ENCODE measurements at places on chromosomes 11 and 22.
A peak's percentile ranks its signal among the peaks of the same experiment; 100 is the strongest.

- peak; percentile 66 for DNase-seq
Observed at GRCh38 chr11:12717851-12718291, 43.6 kb downstream of the TEAD1 start.

DNA sequence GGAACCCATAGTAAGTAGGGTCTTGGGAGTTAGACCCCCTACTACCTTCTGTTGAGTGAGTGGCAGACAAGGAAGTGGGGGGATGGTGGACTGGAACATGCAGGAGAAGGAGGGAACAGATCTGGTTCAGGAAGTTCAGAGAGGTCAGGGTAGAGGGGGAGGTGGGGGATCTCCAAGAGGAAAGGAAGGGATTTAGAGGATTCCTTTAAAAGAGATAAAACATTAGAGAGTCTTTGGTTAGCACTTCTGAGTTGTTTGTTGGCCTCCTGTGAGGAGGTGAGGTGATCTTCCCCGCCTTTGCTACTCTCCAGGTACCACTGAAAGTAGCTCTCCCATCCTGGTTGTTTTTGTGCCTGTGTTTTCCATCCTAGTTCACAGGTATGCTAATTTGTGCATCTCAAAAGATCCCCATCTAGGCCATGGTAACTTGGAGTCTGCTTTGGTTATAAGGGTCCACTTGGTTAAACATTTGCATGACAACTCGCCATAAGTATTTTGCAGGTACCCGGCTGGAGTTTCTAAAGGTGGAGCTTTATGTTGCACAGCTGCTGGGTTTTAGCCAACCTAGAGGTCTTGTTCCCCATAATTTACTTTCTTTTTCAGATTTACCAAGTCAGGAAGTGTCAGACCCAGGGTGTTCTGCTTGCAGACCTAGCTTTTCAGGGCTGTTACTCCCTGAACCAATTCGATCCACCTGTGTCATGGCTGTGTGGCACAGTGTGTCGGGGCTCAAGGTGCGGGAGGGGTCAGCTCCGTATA, 79.3 kb upstream of the SORL1 start:
- DNase-seq: no peak

DNA sequence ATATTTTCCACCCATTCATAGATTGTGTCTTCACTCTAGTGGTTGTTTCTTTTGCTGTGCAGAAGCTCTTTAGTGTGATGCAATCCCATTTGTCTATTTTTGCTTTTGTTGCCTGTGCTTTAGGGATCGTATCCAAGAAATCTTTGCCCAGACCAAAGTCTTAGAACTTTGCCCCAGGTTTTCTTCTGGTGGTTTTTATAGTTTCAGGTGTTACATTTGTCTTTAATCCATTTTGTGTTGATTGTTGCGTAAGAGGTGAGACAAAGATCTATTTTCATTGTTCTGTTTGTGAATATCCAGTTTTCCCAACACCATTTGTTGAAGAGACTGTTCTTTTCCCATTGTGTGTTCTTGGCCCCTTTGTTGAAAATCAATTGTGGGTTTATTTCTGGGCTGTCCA, 6.4 kb downstream of the IL10RA start:
- no peak for DNase-seq

GRCh38 chr11:57344826-57345225, 6.7 kb downstream of the P2RX3 start:
- no peak for DNase-seq

- DNase-seq: no peak
Observed at GRCh38 chr11:107592813-107593212, 1.9 kb downstream of the ELMOD1 start.

DNA sequence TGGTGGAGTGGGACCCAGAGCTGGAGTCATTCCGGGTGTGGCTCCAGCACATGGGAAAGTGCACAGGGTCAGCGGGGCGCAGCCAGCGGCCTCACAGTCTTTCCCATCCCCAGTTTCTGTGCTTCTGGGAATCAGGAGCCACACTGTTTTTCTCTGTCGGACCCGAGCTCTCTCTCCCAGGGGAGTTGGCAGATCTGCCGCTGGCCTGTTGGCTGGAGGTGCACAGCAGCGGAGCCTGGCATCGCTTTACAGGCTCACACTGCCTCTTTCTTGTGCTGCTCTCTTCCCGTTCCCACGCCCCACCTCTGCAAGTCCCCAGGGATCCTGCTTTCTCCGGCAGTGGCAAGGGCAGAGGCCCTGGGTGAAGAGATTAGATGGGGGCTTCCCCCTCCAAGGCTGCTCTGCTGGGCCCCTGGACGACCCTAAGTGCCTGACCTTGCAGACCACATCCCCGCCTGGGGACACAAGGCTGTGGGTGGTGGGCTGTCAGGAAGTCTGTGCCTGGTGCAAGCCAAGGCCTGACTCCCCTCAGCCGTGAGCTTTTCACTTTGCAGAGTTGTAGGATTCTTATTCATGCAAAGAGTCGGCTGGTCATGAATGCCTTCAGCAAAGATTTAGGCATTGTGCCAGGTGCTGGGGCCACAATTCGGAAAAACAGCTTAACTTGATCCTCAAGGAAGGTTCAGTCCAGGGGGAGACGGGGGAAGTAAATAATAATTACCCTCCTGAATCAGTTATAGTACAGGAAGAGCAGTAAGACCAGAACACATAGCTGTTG, 116.3 kb downstream of the TIMP3 start:
- no peak for DNase-seq

DNA sequence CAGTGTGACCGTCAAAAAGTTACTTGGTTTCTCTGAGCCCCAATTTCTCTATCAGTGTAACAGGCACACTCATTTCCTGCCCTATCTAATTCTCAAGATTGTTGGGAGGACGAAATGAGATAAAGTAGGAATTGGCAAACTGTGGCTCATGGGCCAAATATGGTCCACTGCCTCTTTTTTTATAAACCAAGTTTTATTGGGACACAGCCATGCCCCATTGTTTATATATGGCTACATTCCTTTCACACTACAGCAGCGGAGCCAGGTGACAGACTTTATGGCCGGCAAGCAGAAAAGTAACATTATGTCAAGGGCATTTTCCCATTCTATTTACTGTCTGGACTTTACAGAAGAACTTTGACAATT, 116.7 kb upstream of the TIMP3 start:
- no peak for DNase-seq

DNA sequence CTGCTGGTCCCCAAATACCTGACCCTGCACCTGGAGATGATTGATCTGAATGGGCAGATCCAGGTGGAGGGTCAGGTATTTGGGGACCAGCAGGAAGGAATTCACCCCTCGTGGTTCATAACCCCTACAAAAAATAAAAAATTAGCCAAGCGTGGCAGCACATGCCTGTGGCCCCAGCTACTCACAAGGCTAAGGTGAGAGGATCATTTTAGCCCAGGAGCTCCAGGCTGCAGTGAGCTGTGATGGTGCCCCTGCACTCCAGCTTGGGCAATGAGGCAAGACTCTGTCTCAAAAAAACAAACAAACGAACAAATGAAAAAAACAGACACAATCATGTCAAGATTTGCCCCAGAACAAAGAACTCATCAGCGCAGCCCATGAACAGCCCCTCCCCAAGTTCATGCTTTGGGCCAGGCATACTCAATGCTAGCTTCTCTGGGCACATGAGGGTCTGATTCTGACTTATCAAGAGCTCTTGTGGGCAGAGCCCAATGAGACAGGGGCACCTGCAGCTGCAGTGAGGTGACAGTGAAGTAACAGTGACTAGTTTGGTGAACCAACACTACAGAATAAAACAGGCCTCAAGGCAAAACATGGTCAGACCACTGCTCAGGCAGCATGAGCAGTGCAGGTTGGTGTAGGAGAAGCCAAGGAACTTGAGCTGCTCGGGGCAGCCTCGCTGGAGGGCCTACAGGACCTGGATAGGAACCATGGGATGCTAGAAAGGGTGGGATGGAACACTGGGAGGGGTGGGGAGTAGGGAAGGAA, 10.2 kb upstream of the FCHSD2 start:
- no peak for DNase-seq

GRCh38 chr11:123405123-123405592, 24.9 kb upstream of the GRAMD1B start:
- no peak for DNase-seq

GRCh38 chr11:97567801-97568200, 1178.0 kb downstream of the JRKL start:
- no peak for DNase-seq

DNA sequence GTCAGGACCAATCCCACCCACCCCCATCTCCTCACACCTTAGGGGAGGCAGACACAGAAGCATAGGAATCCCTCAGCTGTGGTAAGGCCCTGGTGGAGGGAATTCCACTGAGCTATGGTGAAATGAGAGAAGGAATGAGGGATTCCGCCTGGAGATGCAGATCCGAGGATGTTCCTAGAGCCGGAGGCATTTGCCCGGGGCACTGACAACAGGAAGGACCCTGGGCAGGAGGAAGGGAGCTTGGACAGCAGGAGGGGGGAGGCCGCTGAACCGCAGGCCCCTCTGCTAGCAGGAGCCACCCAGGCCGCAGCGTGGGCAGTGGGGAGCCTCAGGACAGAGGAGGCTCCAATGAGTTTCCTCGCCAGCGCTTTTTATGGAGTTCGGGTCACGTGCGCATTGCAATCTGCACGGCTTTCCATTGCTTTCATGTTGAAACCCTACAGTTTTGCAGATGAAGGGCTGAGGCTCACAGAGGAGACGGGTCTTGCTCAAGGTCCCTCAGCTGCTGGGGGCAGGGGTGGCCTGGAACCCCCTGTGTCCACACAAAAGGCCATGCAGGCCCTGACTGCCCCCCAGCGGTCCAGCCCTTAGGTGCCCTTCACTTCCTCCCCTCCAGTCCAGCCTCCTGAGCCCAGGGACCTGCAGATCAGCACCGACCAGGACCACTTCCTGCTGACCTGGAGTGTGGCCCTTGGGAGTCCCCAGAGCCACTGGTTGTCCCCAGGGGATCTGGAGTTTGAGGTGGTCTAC, 15.5 kb downstream of the CSF2RB start:
- DNase-seq: no peak

- DNase-seq: no peak
Observed at GRCh38 chr11:70478166-70478890, 80.0 kb downstream of the CTTN start.

DNA sequence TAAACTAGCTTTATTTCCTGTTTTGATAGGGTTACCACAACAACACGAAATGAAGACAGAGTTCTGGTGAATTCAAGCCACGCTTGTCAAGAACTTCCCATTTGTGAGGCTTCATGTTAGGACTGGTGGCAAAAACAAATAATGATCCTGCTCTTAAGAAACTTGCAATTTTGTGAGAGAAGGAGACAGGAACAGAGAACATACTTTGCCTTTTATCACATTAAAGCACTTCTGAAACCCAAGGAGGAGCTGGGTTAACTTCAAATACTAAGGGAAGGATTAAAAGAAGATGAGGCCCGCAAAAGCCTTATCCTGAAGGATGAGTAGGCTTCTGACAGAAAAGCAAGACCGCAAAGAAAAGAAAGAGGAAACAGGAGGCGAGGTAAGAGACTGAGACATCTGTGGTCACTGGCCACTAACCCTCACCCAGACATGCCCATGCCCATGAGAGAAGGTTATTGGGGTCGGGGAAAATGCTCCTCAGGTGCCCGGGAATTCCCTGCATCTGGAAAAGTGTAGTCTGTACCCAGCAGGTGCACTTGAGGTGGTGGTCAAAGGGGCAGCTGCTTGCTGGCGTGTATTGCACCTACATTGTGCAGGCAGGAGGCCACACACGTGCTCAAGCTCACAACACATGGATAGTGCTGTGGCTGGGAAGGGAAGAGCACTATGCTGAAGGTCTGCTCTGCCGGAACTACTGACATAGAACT, 50.5 kb downstream of the MAPK1 start:
- peak; percentile 8 for DNase-seq

DNA sequence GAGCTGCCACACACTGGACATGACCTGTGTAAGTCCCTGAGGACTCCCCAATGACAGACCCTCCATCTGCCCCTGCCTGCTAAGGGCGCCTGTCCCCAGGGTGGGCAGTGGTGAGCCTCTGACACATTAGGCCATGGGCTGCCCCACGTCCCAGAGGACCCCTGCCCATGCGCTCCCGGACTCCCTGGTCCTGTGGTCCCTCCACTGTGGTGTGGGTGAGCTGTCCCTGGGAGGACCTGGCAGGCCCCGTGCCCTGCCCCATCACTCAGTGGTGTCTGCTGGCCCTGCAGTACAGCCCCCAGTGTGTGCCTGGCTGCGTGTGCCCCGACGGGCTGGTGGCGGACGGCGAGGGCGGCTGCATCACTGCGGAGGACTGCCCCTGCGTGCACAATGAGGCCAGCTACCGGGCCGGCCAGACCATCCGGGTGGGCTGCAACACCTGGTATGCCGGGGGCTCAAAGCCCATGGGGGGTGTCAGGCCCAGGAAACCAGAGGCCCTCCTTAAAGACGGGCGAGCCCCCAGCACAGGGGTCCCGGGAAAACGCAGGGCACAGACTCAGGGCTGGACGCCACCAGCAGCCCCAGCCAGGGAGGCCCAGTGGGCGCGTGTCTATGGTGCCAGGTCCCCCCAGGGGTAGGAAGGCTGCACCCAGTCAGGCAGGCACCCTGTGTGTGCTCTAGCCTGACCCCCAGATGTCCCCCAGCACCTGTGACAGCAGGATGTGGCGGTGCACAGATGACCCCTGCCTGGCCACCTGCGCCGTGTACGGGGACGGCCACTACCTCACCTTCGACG, 18.7 kb downstream of the MUC5AC start:
- DNase-seq: no peak

- no peak for DNase-seq
Observed at GRCh38 chr11:71551711-71552110, 3.5 kb downstream of the KRTAP5-9 start.

DNA sequence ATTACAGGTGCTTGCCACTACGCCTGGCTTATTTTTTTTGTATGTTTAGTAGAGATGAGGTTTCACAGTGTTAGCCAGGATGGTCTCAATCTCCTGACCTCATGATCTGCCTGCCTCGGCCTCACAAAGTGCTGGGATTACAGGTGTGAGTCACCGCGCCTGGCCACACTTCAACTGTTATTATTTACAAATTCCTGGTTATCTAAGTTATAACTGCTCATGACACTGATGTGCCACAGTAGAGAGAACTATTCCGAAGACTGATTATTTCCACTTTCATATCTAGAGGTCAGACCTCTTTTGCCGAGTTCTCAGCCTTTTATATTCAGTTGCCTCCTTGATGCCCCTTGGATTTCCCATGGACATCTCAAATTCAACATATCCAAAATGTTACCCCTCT, 3.9 kb upstream of the NUP160 start:
- DNase-seq: no peak

DNA sequence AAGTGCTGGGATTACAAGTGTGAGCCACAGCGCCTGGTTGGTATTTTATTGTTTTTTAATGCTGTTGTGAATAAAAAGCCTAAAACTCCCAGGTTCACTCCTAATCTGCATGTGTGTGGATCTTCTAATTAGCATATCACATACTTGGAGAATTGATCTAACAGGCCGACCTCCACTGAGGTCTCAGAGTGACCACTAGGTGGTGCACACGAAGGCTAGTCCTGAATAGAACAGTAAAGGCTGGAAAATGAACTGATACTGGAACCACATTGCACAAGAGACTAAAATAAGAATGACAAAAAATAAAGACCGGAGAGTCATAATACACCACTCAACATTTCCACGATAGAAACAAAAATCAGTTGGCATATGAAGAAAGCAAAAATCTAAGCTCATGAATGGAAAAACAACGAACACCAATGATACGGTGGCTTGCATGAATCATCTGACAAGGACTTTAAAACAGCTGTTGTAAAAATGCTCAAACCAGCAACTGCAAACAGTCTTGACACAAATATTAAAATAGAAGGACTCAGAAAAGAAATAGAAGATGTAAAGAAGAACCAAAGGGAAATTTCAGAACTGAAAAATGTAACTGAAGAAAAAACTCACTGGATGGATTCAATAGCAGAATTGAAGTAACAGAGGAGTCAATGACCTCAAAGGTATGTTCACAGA, 19.2 kb downstream of the PIM3 start:
- DNase-seq: peak; percentile 66

- DNase-seq: no peak
Observed at GRCh38 chr11:114153224-114153623, 93.7 kb downstream of the ZBTB16 start.
